Pulmonary artery endothelial cell (primary cell): ENCODE measurements at places on chromosomes 6 and 20. TPM values are rescaled to one million over a fixed set of nuclear protein-coding genes. Genes with fewer than 3 reads are reported as not detected.

The CCDC170 gene
- 0.04 and 0.20 TPM in 2 replicates for total RNA-seq

The PI3 gene
- not detected in 2 replicates for total RNA-seq

The PROKR2 gene
- total RNA-seq = not detected in 2 replicates

The CPNE1 gene
- total RNA-seq = 160 and 166 TPM in 2 replicates

The EEF1A2 gene
- total RNA-seq = 0.32 and 0.99 TPM in 2 replicates
